ENCODE measurements at places on chromosomes 3 and 15. TPM values are rescaled to one million over a fixed set of nuclear protein-coding genes. Genes with fewer than 3 reads are reported as not detected.
A peak's percentile ranks its signal among the peaks of the same experiment; 100 is the strongest.

DNA sequence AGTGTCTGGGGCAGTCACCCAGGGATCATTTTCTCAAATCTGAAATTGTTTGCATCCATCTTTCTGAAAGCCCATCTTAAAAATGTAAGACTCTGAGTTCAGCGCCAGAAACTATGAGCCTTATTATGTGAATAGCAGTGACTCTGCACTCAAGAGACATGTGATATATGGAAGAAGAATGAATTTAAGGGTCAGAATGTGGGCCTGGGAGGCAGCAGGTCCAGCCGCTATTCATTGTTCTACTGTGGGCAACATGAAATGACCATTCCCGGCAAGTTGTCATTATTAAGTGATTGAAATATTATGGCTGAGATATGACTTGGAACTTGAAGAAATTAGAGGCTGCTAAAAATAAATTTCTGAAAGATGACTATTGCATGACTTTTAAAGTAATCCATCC, 228.6 kb upstream of the ARRDC4 start:
- no peak for DNase-seq

GRCh38 chr15:47908950-47909670, 191.8 kb downstream of the SEMA6D start:
- DNase-seq, result no peak

DNA sequence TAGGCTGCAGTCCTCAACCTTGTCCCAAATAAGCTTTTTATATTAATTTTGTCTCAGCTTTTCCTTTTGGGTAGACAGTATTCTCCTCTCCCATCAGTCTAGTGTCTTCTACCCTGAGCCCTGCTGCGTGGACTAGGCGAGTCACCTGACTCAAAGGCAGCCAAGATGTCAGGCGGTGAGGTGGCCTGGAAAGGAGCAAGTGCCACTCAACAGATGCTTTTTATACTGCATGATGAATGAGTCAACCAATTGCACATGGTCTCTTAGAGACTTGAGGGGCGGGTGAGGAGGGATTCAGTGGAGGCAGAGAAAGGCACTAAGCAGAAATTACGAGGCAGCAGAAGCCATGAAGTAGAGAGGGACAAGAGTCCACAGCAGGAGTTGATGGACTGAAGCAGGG, 95.9 kb downstream of the FRMD4B start:
- DNase-seq, result no peak

- no peak for DNase-seq
Observed at GRCh38 chr15:64149424-64149823, 2.1 kb upstream of the SNX22 start.

- no peak for DNase-seq
Observed at GRCh38 chr3:120767106-120767505, 24.6 kb downstream of the GTF2E1 start.

DNA sequence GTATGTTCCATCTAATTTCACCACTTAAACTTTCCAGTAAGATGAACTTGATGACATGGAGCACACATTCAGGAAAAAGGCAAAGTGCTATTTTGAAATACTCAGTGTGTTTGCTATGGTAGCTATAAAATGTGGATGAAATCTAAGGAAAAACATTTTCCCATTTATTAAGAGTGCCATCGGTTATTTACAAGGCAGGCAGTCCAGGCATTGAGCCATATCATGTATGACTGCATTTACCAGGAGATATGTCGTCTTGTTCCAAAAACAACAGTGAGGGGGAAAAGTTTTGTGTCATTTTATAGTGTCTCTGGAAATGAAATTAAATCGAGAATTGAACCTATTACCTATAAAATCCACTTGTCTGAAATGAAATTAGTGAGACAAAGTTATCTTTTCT, 13.7 kb downstream of the ANXA2 start:
- DNase-seq, result no peak

GRCh38 chr15:89416339-89417183, 79.8 kb downstream of the RHCG start:
- DNase-seq, result peak; percentile 76

DNA sequence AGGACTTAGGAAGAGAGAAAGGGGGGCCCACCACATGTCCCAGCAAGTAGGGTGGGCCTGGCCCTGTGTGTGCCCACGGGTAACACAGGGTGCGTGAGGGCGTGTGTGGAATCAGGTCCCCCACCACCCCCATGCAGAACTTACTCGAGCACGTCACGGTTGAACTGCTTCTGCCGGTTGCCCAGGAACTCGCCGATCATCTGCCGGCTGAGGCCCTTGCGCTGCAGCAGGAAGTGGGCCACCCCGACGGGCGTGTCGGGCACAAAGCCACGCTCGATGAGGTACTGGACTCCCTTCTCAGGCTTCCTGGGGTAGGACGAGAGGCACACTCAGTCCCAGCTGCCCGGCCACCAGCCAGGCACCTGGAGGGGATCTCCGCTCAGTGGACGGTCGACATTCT, 83.1 kb upstream of the RPL32 start:
- no peak for DNase-seq

GRCh38 chr3:175732017-175732416, 872.9 kb downstream of the NAALADL2 start:
- no peak for DNase-seq

DNA sequence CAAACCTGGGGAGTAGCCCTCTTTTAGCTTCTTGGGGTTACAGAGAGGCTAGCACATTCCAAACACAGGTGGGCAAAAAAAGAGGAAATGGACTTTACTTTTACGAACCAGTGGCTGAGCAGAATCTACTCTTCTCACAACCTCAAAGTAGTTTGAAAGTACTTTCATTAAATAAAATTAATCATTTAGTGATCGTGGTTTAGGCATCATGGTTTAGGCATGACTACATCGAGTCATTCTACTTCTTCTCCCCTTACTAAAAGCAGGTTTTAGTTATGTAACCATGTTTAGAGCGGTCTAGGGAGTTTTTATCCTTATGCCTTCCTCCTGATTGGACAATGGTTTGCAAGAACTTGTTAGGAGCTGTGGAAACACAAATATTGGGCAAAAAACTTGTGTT, 2.5 kb upstream of the GREM1 start:
- no peak for DNase-seq

GRCh38 chr3:73470860-73471259, 153.9 kb downstream of the PDZRN3 start:
- no peak for DNase-seq

AP4E1 gene
- polyA plus RNA-seq, result 3.8 TPM

PTH1R gene
- 0.67 TPM for polyA plus RNA-seq

P2RY1 gene
- polyA plus RNA-seq, result 19.9 TPM

DCLK3 gene
- 0.31 TPM for polyA plus RNA-seq

All from small intestine (tissue), 16 donors.